Renal pelvis (tissue), 12 donors: ENCODE measurements at places on chromosomes 2 and 18. TPM values are rescaled to one million over a fixed set of nuclear protein-coding genes. Genes with fewer than 3 reads are reported as not detected.
A peak's percentile ranks its signal among the peaks of the same experiment; 100 is the strongest.

TMX3 gene
- 49.9 TPM for polyA plus RNA-seq

BCL11A gene
- polyA plus RNA-seq = 14.4 TPM

MSGN1 gene
- not detected for polyA plus RNA-seq

INHA gene
- 3.1 TPM for polyA plus RNA-seq

GRCh38 chr2:69858261-69858660 lies 28.8 kb downstream of the GMCL1 start:
- no peak for DNase-seq

DNA sequence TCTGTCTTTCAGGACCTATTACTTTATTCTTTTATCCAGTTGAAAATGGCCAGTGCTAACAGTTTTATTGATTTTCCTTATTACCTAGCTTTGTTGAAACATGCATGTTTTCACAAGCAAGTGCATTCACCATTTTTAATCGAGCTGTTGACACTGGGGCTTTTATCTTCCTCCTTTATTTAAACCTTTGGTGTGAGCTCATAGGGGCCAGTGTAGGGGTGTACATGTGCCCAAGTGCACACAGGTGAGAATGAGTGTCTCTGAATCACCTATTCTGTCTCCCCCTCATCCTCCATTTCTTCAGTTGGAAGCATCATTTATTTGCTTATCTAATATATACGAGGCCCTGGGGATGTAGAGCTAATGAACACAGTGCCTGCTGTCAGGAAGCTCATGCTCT lies 199.1 kb downstream of the PRKCE start:
- DNase-seq = no peak

TMEM185B gene
- polyA plus RNA-seq = 27.3 TPM

CFAP221 gene
- polyA plus RNA-seq = 30.2 TPM

DHRS9 gene
- polyA plus RNA-seq = 0.25 TPM

GRCh38 chr2:240297256-240298116 lies 138.0 kb upstream of the GPC1 start:
- DNase-seq = no peak

GRCh38 chr2:228181098-228182019 lies at the start of gene SPHKAP:
Gene SPHKAP (minus strand): TSS chr2:228181687. CDS start chr2:228181598, 89 bp downstream.
- no peak for DNase-seq

IL18RAP gene
- polyA plus RNA-seq = 0.17 TPM

- DNase-seq = no peak
These were observed 12.5 kb upstream of the CABYR start for GRCh38 chr18:24126155-24126961.

SH3RF3 gene
- 5.6 TPM for polyA plus RNA-seq

GRCh38 chr2:32752952-32753351 lies 125.1 kb downstream of the TTC27 start:
- DNase-seq = no peak

RRM2 gene
- 55.9 TPM for polyA plus RNA-seq

GRCh38 chr2:196233805-196234475 lies 62.6 kb upstream of the STK17B start:
- DNase-seq = no peak

GRCh38 chr18:39692367-39693015 lies 2126.9 kb upstream of the CELF4 start:
- peak; percentile 59 for DNase-seq

CD8B gene
- polyA plus RNA-seq = 0.18 TPM
